NCI-H510A (cell line): ENCODE measurements at places on chromosomes 12 and 14.

DNA sequence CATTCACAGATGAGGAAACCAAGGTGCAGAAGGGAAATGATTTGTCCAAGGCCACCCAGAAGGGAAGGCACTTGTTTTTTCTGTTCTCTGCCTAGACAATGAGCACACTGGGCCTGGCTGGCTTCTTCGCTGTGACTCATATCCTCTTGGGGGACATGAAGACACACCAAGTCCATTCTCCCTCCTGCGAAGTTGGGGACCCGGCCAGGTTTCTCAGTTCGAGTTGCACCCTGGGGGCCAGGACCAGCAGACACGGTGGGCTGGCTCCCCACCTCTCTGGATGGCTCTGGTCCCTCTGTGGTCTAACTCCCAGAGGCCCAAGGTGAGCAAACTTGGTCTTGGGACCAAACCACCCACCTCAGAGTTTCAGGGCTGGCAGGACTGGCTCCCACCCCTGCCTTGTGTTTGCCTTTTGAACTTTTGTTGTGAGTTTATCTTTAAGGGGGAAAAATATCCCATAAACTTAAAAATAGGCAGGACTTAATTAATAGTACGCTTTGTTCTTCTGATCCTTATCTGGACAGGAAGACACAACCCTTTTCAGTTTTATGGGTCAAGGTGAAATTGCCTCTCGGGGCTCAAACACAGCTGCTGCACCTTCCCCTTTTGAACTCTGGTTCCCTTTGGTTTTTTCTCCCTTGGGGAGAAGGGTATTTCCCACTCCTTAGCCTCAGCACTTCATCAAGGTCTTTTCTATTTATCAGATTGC is 9.0 kb upstream of the MLEC start:
- DNase-seq = no peak

DNA sequence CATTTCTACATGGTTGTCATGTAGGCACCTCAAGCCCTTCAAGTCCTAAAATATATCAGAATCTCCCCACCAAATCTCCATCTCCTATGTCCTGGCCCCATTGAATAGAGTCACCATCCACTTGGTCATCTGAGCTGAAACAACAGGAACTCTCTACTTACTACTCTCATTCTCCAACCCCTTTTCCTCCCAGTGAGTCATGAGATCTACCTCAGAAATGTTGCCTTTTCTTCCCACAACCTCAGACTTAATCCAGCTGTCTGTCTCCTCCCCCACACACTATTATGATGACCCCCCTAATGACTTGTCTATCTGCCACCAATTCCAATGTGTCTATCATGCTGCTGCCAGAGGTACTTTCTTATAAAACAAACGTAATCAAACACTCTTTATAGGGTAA is 72.3 kb upstream of the TMEM263 start:
- DNase-seq = no peak

- peak; percentile 81 for DNase-seq
These were observed 272.0 kb downstream of the ZFP36L1 start for GRCh38 chr14:68520637-68521556.

- no peak for DNase-seq
These were observed 158.1 kb downstream of the FLRT2 start for GRCh38 chr14:85688006-85688405.

- DNase-seq = peak; percentile 53
These were observed 3.1 kb downstream of the MAP3K12 start for GRCh38 chr12:53495903-53496751.

GRCh38 chr12:121894633-121895032 is 6.0 kb downstream of the PSMD9 start:
- no peak for DNase-seq

- no peak for DNase-seq
These were observed 105.4 kb upstream of the HIF1A start for GRCh38 chr14:61589691-61590581.

DNA sequence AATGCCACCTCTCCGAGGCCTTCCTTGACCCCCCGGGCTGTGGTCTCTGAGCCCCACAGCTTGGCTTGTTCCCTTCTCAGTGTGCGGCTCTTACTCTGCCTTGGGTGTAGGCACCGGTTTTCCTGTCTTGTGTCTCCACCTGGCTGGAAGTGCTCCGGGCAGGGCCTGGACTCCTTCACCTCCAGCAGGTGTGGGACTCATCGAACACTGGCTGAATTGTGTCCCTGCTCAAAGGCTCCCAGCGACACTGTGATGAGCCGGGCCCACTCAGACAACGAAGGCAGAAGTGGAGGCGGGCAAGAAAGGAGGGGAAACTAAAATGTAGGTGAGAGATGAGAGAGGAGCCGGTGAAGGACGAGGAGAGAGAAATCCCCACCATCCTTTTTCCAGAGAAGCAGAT is 18.0 kb downstream of the TMEM63C start:
- DNase-seq = no peak

DNA sequence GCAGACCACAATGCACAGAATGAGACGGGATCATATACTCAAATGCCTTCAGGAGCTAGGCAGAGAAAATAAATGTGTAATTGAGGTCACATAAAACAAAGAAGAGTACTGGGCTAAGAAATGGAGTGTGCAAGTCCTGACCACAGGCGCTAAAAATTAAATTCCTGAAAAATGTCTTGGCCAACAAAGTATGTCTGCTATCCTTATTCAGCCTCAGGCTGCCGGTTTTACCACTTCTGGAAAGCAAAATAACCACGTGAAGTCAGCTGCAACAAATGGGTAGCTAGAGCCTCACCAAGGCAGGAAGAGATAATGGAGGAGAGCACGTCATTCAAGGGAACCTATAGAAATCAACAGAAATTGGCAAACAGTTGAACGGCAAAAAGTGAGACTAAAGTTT is 3.1 kb downstream of the PYGL start:
- no peak for DNase-seq

- DNase-seq = no peak
These were observed 121.3 kb downstream of the TBX3 start for GRCh38 chr12:114562654-114563053.

DNA sequence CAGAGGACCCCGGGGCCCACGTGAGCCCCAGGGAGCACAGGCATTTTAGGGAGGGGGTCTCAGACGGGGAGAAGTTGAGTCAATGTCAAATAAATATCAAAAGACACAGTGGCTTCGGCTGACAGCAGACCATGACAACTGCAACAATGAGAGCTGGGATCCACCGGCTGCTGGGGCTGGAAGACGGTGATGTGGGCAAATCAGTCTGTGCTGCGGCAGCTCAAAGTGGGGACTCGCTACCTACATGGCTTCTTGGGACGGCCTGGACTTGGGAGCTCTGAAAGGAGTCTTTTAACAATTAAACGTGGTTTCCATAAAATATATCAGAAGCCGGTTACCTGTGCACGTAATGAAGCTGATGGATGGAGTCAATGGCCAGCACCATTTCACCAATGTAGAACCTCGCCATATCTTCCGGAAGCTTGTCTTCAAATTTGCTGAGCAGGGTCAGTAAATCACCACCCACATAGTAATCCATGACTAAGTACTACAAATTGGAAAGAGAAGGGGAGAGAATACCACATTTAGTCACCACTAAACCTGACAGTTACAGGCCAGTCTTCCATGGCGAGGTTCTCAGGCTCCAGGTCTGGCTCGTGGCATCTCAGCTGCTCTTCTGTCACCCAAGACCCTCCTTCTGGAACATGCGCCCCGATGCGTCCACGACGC is 58.0 kb downstream of the CDC42BPB start:
- DNase-seq = no peak

DNA sequence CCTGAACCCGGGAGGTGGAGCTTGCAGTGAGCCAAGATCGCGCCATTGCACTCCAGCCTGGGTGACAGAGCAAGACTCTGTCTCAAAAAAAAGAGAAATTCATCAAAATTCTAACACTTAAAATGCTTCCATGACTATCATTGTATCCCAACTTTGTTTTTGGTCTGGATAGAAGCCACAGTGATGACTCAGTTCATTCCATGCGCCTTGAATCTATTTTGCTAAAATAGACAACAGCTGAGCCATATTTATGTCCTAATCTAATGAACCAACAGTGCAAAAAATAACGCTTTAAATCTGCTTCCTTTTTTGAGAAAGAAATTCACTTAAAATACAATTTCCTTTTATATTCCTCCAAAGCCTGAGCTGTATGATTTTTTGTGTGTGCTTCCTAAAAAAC is 23.2 kb upstream of the BICD1 start:
- no peak for DNase-seq

- no peak for DNase-seq
These were observed 105.2 kb downstream of the RBM19 start for GRCh38 chr12:113860950-113861349.

DNA sequence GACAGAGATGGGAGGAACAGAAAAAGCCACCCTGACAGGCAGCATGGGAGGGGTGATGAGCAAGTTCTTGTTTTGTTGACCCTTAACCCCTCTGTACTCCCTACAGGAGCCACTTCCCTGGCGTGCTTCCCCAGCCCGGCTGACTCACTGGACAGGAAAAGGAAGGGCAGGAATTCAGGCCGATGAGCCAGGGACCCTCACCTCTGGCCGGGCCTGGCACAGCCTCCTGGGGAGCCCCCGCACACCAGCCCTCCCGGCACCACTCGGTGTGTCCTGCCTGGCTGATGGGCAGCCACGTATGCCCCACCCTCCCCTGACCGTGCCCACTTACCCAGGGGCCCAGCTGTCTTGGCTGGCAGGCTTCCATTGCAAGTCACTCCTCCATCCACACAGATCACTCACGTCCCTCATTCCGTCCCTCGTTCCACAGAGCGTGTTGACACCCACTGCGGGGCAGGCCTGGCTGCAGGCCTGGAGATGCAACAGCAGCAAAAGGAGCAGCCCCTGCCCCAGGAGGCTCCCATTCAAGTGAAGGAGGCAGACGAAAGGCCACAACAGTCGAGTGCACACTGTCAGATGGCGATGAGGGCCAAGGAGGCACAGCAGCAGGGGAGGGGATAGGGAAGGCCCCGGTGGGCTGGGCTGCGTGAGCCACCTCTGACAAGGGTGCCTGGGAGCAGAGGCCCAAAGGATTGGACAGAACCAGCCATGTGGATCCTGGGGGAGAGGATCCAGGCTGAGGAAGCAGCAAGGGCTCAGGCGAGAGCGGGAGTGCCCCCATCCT is 19.7 kb upstream of the CD9 start:
- DNase-seq = no peak

- DNase-seq = no peak
These were observed 215.6 kb downstream of the TTC8 start for GRCh38 chr14:89040080-89040459.
